Upper lobe of left lung (tissue), 6 donors: ENCODE measurements at places on chromosomes 4 and X. TPM values are rescaled to one million over a fixed set of nuclear protein-coding genes. Genes with fewer than 3 reads are reported as not detected.

Gene HEPH
- total RNA-seq: 8.2 TPM

Gene ZFP42
- total RNA-seq: not detected

Gene CENPVL1
- not detected for total RNA-seq

DNA sequence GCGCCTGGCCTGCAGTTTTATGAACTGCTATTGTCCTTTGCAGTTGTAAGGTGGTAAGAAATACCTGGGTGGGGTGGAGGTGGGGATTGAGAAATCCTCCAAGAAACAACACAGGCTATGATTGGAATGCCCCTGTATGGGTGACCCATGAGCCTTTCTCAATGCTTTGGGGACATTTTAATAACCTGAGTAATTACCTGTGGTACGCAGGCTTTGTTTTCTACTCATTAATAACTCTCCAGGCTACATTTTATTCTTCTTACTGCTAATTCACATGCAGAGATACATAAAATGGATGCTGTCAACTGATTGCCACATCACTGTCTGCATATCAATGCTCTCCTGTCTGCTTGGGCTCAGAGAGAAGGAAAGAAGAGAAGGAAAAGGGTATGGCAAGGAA lies 41.8 kb downstream of the PHEX start:
- no peak for DNase-seq

DNA sequence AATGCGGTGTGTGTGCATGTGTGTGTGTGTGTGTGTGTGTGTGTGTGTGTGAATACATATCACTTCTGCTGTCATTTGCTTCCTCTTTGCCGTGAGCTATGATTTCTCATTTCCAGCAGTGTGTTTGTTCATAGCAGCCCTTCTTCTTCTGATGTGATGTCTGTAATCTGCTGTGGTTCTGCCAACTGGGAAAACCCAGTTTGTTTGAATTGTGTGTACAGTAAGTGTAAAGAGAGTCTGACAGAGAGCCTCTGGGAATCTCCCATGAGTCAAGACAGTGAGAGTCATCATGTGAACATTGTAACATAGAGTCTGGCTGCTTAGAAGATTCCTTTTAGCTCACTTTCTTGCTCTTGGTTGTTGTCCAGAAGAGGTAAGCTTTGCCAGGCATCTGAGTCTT lies 8.4 kb upstream of the NWD2 start:
- DNase-seq: no peak

DNA sequence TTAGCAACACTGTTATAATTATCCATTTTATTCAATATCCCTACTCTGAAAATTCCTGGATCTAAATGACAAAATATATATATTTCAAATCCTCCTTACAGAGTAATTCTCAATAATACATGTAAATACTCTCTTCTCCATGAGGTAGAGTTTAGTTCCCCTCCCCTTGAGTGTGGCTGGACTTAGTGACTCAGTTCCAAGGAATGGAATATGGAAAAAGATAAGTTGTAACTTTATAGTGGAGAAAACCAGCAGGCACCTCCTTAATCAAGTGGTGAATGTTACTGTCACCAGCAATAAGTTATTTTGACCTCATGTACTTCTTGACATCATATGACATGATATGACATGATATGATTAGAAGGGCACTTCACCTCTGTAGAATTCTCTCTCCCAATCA lies 302.0 kb downstream of the RAB28 start:
- no peak for DNase-seq

GRCh38 chrX:111182997-111183396 lies 87.0 kb downstream of the PAK3 start:
- no peak for DNase-seq

GRCh38 chr4:42678512-42678911 lies 21.6 kb upstream of the ATP8A1 start:
- no peak for DNase-seq

DNA sequence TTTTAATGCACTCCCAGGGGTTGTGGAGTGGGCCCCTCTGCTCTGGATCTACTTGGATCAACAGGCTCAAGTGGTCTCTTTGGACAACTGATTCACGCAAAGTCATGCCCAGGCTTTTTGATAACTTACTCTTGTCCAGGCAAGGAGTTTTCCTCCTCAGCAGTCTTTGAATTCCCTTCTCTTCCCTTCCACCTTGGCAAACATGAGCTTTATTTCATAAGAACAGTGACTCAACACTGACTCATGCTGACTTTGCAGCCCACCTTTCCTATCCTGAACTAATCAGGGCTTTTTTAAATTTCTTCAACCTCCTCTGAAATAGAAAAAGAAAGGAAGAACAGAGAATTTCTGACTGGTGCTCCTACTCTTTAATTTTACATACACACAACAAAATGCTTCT lies 132.1 kb upstream of the LDB2 start:
- DNase-seq: no peak

DNA sequence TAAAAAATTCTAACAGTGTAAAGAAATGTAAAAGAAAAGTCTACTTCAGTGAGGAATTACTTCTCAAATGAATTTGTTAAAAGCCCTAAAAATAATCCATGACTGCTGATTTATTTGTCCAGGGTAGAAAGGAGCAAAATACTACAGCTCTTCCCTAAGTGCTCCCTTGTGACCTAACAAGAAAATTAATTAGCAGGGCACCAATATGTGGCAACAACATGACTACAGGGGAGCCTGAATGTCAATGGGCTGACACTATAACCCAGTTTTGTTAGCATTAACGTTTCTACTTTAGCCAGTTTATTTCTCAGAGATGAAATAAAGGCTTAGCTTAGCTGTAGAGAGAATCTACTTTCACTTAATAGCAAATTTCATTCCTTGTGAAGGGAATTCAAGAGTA lies 918.9 kb upstream of the EPHA5 start:
- DNase-seq: no peak
